ENCODE measurements at places on chromosomes 12 and 14.

GRCh38 chr12:50533203-50533584 is 28.4 kb downstream of the DIP2B start:
- H3K36me3 ChIP-seq = no peaks in the 10 kb centered on the region
- no peak overlapping the region for H3K4me3 ChIP-seq
- DNase-seq = no peak
- no peaks in the 10 kb centered on the region for H3K27me3 ChIP-seq
- H3K27ac ChIP-seq = no peak overlapping the region

GRCh38 chr14:101467181-101467926 is 93.9 kb upstream of the DIO3 start:
- DNase-seq = no peak
- H3K36me3 ChIP-seq = no peaks in the 10 kb centered on the region
- no peak overlapping the region for H3K4me3 ChIP-seq
- H3K27ac ChIP-seq = no peak overlapping the region
- no peaks in the 10 kb centered on the region for H3K27me3 ChIP-seq
- no peaks in the 10 kb centered on the region for H3K4me1 ChIP-seq

GRCh38 chr14:46197856-46198255 is 453.7 kb downstream of the RPL10L start:
- no peaks in the 10 kb centered on the region for H3K36me3 ChIP-seq
- no peaks in the 10 kb centered on the region for H3K4me1 ChIP-seq
- DNase-seq = no peak

- no peaks in the 10 kb centered on the region for H3K4me1 ChIP-seq
- H3K4me3 ChIP-seq = no peak overlapping the region
- no peaks in the 10 kb centered on the region for H3K27me3 ChIP-seq
- H3K36me3 ChIP-seq = no peaks in the 10 kb centered on the region
- no peak overlapping the region for H3K27ac ChIP-seq
These were observed 28.4 kb upstream of the SFSWAP start for GRCh38 chr12:131682510-131682895.

DNA sequence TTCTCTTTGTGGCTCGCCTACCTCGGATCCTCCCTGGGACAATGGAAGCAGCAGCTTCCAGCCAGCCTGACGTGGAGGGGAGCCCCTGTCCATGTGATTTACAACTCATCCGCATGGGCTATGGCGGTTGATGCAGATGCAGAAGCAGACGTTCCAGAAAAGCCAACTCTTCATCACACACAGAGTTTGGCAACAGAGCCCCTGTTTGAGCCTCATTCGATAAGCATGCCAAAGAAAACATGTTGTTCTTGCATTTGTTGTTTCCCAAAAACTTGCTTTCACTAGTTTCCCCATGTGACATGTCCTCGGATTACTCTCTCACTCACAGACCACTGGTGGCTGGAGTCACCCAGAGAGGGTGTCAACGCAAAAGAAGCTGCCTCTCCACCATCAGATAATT is 16.4 kb upstream of the TC2N start:
- DNase-seq = no peak
- no peaks in the 10 kb centered on the region for H3K4me1 ChIP-seq
- no peak overlapping the region for H3K27ac ChIP-seq
- H3K36me3 ChIP-seq = peaks cover 10% of the 10 kb centered on the region
- no peaks in the 10 kb centered on the region for H3K27me3 ChIP-seq
- no peak overlapping the region for H3K4me3 ChIP-seq

GRCh38 chr14:77902811-77903210 is 102.9 kb downstream of the ADCK1 start:
- no peak for DNase-seq
- no peak overlapping the region for H3K27ac ChIP-seq
- no peaks in the 10 kb centered on the region for H3K36me3 ChIP-seq
- H3K4me3 ChIP-seq = no peak overlapping the region

All from SK-N-SH (cell line).